NCI-H1092 treated with DMSO at 0.1 percent for 48 hours (cell line): ENCODE measurements at places on chromosomes 13 and 19.

GRCh38 chr13:49645451-49645850 lies 17.1 kb downstream of the ARL11 start:
- DNase-seq: no peak

DNA sequence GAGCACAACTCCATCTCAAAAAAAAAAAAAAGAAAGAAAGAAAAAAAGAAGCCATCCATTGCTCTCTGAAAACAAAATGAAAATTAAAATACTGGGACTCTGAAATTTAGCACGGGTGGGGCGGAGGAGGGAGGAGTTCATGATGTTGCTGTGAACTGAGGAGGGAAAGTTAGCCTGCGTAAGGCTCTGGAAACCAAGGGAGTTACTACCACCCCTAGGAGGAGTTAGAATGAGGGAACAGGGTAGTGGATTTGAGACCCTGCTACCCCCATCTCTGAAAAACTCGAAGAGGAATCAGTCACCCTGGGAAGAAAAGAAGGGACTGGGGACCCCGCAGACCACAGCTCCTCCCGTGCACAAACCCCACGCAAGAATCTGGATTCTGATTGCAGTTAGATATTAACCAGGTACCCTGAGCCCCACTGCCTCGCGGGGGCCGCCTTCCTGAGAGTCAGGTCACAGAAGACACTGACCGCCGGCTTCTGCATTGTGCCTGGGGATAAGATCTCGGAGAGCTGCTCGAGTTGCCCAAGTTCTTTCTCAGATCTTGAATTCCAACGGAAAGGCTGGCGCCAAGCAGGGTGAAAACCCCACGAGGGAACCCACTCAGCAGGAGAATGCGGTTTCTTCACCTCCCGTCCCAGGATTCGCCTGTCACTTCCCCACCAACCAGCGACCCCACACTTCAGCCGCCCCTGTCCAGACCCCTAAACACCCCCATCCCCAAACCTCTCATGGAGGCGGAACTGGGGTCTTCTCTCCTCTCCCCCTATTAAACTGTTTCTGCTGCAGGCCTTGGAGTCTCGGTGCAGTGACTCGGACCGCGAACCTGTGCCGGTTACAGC lies 870 bp downstream of the ZNF442 start:
- DNase-seq: no peak

GRCh38 chr13:72194523-72194922 lies 327.5 kb upstream of the DACH1 start:
- no peak for DNase-seq

DNA sequence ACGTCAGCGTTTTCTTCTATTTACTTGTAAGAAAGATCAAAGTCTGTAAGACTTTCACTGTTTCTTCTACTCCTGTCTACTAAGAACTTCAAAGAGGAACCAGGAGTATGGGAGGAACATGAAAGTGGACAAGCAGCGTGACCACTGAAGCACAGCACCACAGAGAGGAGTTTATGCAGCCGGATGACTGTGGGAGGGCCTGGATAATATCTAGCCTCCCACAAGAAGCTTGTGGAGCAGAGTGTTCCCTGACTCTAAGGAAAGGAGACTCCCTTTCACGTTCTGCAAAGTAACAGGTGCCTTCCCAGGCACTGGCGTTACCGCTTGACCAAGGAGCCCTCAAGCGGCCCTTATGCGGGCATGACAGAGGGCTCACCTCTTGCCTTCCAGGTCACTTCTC lies 83.6 kb upstream of the PDCD5 start:
- DNase-seq: no peak

GRCh38 chr13:85601526-85601925 lies 197.7 kb downstream of the SLITRK6 start:
- DNase-seq: no peak

- no peak for DNase-seq
These were observed 7.8 kb upstream of the SPRY2 start for GRCh38 chr13:80348750-80349149.

GRCh38 chr19:15469513-15470297 lies 5.4 kb upstream of the RASAL3 start:
- DNase-seq: no peak

DNA sequence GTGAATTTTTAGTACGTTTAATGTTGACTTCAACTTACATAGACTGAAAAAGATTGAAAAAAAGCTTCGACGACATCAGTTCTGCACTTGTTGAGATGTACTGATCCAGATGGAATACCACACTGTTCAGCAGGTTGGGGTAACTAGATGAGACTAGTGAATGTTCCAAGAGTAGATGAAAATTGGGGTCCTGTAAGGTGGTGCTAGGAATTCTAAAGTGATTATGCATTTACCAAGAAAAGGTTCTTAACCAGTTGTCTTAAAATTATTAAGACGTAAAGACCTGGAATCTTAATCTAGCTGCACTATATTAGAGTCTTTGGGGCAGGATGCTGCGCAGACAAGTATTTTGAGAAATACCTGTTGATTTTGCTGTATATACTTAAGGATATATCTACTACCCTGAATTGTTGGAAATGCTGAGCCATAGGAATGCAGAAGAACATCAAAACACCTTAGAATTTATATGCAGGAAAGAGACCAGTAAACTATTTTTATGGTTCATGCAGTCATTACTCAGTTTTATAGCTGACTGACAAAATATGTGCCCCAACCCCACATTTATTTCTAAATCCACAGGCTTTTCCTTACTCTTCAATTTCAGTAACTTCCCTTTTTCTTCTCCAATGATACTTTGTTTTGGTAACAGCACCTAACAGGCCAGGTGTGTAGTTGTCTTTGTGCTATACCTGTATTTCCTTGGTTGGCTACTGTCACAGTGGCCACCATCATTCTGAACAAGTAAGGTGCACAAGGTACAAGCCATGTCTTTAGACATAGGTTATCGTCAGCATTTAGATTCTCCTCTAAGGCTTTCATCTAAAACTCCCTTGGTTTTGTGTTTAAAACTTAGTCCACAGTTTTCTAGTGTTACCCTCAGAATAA lies 8.6 kb downstream of the MIR17HG start:
- DNase-seq: no peak

DNA sequence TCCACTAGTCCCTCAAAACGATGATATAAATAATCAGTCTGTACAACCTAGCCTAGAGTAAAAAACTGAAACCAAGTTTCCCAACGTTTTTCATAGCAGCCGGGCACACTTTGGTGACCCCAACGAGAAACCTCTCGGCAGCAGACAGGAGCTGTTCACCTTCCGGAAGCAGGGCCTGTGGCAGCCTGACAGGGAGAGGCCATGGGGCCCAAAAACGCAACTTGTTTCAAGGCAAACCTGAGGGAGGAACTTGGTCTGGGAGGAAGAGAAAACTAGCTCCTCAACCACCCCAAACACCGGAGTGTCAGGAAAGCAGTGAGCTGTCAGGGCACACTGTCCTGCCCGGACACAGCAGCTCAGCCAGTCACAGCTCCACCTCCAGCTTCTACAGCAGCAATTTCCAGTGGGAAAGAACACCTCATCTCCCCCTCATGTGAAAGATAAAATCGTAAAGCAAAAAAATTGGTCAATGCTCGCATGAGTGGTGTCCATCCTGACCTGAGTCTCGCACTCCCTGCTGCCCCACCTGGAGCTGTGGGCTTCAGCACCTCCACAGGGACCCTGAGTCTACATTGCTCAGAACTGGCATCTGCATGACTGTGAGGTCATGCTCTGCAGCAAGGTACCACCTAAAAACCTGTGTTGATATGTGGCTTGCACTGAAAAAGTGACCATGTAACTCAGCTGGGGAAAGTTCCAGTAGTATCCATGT lies 40.6 kb upstream of the LATS2 start:
- no peak for DNase-seq

DNA sequence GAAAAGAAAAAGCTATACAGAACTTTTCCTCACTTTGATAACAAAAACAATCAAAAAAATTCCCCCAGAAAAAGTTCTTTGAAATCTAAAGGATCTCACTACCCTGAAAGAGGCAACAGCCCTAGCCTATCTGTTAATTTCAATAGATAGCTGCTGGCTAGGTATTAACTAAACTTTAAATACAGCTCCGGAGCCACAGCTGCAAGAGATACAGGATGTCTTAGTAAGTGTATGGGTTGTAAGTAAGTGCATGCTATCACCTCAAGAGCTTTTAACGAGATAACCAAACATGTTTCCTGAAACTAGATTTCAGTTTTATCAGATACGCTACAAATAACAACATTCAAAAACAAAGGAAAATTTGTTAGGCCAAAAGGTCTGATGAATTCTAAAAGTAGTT lies 148.4 kb downstream of the KLF12 start:
- no peak for DNase-seq

DNA sequence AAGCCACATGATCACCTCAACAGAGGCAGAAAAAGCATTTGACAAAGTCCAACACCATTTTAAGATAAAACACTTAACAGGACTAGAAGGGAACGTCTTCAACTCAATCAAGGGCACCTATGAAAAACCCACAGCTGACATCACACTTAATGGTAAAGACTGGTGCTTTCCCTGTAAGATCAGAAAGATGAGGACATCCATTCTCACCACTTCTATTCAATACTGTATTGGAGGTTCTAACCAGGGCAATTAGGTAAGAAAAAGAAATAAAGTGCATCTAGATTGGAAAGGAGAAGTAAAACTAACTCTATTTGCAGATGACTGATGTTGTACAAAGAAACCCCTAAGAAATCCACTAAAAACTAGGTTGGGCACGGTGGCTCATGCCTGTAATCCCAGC lies 11.2 kb upstream of the AKAP8 start:
- no peak for DNase-seq

- no peak for DNase-seq
These were observed 55.5 kb downstream of the IRS2 start for GRCh38 chr13:109730812-109731335.

GRCh38 chr13:89610881-89611280 lies 1736.6 kb upstream of the MIR17HG start:
- no peak for DNase-seq

DNA sequence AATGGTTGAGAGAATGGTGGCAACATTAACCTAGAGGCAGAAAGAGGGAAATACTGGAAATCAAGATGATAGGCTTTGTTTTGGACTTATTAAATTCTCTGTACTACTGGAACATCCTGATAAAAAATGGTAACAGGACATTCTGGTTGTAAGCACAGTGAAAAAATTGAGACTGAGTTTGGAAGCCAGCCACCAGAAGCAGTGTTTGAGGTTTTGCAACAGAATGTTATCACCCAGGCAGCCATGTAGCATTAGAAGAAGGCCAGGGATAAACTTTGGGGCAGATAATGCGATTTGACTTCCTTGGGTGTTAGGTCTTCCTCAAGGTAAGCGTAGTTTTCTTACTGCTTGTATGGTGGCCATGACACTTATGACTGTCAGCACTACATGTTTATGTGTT lies 307.4 kb downstream of the ATP8A2 start:
- DNase-seq: no peak

DNA sequence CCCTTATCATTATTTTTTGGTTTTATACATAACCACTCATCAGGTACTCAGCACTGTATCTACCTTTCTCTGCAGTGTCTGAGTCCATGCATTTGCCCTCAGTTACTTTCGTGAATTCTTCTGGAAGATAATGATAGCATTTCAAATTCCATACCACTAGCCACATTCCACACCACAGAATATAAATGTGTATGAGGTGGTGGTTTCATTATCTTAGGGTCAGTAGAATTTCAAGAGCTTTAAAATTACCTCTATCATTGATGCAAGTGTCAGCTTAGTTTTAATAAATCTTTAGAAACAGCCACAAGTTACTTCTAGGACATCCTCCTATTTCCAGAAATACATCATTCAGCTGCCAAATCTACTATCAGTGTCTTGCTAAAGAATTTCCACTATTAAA lies 1578.3 kb downstream of the OLFM4 start:
- DNase-seq: no peak

DNA sequence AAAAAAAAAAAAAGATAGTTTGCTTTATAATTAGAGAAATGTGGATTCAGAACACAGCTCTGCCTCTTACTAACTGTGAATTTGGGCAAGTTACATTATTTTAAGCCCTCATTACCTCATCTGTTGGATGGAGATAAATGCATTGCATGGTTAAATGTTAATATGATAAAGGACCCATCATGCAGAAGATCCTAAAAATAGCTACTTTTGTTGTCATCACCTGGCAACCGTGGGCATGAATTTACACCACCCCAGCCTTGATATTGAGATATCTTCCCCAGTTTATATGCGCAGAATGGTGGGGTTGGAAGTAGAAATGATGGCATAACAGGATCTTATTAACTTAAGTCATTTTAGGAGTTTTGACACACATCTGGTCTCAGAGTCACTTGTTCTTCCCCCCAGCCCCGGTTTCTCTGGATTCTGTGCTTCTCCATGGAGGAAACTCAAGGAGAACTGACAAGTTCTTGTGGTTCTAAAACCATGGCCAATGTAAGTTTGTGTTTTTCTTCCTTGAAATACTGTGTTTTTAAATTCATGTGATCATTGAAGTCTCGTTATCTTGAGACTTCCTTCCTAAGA lies 8.9 kb downstream of the ZNF546 start:
- no peak for DNase-seq

DNA sequence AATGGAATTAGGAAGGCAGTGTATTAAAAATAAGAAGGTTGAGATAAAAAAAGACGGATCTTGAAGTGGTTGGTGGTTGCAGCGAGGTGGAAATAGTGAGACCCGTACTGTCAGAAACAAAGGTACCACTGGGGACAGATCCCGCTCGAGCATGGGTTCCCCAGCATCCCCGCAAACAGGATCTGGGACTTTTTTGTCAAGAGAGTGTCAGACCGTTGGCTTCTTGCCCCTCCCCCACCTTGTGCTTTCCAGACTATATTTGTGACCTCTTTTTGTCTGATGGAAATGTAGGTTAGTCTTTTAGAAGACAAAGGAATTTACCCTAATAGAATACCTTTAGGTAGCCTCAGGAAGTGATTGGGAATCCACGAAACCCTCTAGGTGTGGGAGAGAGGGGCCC lies 4.2 kb downstream of the GATAD2A start:
- DNase-seq: no peak

DNA sequence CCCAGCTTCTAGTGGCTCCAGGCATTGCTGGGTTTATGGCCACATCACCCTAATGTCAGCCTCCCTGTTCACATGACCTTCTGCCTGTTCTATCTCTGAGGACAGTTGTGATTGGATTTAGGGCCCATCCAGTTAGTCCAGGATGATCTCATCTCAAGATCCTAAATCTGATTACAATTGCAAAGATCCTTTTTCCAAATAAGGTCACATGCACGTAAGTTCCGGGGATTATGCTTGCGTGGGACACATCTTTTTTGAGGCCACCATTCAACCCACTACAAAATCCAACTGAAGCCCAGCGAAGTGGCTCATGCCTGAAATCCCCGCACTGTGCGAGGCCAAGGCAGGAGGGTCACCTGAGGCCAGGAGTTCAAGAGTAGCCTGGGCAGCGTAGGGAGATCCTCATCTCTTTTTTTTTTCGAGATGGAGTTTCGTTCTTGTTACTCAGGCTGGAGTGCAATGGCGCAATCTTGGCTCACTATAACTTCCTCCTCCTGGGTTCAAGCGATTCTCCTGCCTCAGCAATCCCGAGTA lies 12.3 kb downstream of the PLD3 start:
- no peak for DNase-seq

GRCh38 chr13:97454699-97455098 lies 20.7 kb downstream of the RAP2A start:
- DNase-seq: no peak

GRCh38 chr19:18611327-18612050 lies 1.2 kb upstream of the TMEM59L start:
- no peak for DNase-seq
